Naive B cell (primary cell): ENCODE measurements at places on chromosomes 13 and 19.

- DNase-seq = no peak
Observed at GRCh38 chr19:13959962-13960862, 7.9 kb downstream of the DCAF15 start.

DNA sequence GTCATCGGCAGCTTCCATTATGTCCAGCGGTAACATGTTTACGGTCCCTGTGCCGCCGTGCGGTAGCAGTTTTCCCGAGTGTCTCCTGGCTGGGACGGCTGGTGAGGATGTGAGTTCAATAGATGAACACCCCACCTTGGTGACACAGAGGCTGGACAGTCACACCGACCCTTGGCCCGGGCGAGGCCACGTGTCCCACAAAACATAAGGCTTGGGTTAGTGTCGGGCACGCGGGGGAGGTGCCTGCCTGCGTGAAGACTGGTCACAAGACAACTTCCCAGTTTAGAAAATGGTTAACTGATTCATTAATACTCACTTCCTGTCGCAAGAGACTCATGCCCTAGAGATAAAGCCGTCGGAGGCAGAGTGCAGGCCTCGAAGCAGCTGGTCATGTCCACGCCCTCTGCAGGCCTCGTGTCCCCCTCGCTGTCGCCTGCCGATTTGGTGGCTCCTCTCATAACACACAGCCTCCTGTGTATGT lies 17.2 kb downstream of the RASA3 start:
- DNase-seq = no peak

DNA sequence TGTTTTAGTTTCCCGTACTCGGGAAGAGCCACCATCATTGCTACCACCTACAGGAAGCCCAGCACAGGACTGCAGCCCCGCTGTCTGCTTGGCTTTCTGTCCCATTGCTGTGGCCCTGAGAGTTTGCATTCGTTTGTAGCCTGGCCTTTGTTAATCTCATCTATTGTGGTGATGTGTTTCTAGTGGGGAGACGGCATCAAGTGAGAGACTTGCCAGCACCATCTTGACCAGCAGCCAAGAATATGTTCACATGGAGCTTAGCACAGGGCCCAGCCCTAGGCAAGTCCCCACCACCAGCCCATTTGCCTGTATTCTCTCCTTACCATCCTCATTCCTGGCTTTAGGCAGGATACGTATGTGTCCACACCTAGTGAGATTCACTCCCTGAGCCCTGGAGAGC lies 17.3 kb upstream of the OVOL3 start:
- no peak for DNase-seq

- DNase-seq = no peak
Observed at GRCh38 chr19:3041761-3042620, 12.9 kb upstream of the TLE2 start.

- DNase-seq = no peak
Observed at GRCh38 chr19:50517704-50518075, 4.0 kb upstream of the ASPDH start.

- DNase-seq = no peak
Observed at GRCh38 chr19:37313335-37313627, 57.6 kb upstream of the ZNF527 start.

DNA sequence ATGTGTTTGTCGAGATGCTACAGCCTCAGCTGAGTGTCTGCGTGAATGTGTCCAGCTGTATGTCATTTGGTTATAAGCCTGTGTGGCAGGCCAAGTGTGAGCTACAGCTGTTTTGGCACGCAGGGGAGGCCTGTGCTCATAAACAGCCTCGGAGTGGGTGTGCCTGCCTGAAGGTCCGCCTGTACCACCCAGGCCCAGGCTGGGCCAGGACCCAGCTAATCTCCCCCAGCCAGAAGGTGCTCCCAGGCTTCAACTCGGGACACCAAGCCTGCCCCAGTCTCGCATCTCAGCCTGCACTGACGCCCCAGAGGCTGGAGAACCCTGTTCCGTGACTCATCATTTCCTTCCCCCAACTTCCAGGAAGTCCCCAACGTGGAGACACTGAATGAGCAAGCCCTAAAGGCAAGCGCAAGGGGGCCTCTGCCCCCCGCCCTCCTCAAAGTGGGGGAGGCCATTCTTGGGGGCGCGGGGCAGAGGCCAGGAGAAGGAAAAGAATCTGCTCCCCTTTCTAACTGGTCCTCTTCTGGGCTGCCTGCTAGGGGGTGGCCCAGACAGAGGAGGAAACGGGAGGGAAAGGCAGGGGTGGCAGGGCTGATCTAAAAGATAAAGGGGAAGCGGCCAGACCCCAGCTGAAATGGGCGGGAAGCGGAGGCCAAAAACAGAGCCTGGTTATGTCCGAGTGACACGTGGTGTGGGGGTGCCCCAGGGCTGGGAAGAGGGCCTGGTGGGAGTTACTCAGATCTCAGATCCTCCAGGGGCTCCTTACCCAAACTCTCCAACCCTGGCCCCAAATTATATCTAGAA lies 2.0 kb downstream of the SLC1A5 start:
- peak; percentile 65 for DNase-seq

GRCh38 chr19:46787331-46788261 lies 798 bp downstream of the SLC1A5 start:
- peak; percentile 36 for DNase-seq

DNA sequence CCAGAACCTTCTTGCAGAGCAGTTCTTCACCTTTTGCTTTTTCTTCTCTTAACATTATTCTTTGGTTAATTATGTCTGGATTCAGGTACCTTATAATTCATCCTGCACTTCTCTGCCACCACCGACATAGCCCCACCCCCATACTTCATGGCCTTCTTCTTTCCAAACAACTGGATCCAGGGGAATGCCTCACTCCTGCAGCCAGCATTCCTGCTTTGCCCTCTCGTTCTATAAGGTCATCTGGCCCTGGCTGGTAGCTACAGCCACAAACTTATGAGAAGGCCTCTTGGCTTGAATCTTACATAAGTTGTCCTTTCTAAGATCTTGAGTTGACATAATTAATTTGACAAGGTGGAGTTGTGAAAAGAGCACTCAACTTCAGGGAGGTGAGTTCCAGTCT lies 84.1 kb upstream of the FRY start:
- DNase-seq = no peak

GRCh38 chr13:88000239-88000638 lies 329.1 kb downstream of the SLITRK5 start:
- DNase-seq = no peak

DNA sequence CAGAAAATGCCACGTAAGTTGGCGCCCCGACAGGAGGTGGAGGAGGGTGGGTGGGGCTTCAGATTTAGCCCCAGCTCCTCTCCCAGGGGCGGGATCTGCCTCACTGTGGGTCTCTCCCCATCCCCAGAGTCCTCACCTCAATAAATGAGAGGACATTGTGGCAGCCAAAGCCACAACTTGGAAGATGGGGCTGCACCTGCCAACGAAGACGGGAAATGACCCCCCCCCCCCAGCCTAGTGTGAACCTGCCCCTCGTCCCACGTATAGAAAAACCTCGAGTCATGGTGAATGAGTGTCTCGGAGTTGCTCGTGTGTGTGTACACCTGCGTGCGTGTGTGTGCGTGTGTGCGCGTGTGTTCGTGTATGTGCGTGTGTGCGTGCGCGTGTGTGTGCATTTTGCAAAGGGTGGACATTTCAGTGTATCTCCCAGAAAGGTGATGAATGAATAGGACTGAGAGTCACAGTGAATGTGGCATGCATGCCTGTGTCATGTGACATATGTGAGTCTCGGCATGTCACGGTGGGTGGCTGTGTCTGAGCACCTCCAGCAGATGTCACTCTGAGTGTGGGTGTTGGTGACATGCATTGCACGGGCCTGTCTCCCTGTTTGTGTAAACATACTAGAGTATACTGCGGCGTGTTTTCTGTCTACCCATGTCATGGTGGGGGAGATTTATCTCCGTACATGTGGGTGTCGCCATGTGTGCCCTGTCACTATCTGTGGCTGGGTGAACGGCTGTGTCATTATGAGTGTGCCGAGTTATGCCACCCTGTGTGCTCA lies 1.5 kb upstream of the TRAPPC5 start:
- peak; percentile 81 for DNase-seq

- no peak for DNase-seq
Observed at GRCh38 chr13:108755083-108755482, 125.7 kb downstream of the MYO16 start.

DNA sequence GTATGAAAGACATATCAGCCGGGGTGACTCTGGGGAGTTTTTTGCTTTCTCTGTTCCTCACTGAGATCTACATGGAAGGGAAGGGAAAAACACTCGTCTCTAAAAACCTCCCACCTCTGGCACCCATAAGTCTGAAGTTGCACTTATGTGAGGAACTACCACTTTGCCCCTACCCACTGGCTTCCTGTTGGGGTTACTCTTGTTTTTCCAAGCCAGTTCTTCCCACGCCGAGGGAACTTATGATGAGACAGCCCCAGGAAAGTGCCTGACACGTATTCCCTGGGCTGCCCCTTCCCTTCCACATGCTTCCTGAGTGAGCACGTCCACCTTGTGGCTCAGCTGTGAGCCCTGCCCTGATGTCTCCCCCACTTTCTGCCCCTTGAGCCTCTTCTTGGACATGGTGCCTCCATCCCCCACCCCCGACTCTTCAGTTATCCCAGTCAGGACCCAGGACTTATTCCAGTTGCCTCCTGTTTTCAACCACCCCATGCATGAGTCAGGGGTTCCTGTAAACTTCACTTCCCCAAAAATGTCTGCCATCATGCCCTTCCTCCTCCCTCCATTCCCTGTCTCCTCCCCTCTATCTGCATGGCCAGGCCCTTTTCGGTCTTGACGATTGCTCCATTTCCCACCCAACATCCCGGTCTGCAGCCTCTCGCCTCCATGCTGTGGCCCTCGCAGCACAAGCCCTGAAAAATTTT lies 5.1 kb upstream of the SIGLEC7 start:
- DNase-seq = no peak

DNA sequence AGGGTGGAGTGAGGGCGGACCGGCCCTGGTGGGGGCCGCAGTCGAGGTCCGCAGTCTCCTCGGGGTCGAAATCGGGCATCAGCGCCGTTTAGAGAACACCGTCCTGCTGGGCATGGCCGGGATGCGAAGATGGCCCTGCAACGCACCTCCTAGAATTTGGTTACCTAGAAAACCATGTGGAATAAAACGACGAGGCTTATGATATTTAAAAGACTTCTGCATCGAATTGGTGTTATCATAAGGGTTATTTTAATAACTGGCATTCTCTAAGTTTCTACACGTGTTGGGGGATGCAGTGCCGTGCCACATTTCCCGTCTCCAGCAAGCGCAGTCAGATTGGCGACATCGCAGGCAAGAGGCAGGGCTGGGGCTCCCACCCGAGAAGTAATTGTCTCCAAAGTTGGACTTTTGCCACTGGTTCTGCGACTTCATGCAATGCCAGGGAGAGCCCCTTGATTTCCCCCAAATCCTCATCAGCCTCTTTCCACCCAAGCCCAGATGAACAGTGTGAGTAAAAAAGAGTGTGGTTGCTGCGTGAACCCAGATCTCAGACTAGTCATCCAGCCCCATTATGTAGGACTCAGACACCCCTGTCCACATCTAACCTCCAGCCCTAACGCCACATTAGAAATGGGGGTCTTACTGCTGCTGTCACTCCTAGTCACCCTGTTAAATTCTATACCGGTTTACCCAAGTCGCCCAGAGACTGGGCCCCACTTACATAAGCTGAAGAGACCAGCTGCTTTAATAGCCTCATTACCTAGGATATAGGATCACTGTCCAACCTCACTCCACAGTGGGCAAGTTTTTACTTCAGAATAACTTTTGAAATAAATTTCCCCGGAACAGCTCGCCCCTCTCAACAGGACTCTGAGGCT lies 571 bp upstream of the DHRS12 start:
- DNase-seq = peak; percentile 25

DNA sequence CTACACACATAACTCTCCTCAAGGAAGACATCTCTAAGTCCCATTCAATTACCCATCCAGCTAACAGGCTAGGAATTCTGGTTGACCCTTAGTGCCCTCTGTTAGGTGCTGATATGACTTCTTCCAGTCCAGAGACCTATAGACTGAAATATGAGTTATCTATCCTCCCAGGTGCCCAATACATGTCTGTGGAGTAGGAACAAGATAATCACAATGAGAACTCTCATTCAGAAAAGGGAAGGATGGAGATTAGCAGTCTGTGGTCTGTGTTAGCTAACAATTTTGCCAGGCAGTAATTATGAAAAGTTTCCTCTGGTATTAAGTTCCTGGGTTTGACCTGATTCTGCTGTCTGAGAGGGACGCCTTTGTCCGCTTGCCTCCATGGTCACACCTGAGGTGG lies 44.2 kb upstream of the SLAIN1 start:
- no peak for DNase-seq

DNA sequence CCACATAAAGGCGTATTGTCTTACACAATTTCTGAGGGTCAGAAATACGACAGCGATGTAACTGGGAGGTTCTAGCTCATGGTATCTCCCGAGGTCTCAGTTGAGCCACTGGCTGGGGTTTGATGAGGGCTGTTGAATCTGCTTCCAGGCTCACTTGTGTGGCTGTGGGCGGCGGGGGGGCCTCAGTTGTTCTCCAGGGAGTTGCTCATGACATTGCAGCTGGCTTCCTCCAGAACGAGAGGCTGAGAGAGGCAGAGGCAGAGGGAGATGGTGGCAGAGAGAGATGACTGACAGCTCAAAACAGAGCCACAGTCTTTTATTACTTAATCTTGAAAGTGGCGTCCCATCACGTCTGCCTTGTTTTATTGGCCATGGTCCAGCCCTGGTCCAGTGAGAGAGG lies 6.2 kb upstream of the NLRP5 start:
- no peak for DNase-seq

- no peak for DNase-seq
Observed at GRCh38 chr13:71218960-71219359, 648.0 kb downstream of the DACH1 start.

DNA sequence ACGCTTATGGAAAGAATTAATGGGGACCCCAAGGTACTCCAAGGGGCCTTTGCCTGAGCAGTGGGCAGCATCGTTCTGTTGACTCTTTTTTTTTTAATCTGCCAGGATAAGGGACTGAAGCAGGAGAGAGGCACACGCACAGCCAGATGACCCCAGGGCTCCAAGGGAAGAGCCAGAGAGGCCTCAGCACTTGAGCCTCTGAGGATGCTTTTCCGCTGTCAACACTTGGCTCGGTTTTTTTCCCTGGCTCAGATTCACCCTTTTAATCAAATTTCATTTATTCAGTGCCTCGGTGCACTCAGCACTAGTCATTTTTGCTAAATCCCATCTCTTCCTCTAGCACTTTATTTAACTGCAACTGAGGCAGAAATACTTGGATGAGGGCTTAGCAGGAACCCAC lies 226.3 kb downstream of the FGF9 start:
- DNase-seq = no peak

DNA sequence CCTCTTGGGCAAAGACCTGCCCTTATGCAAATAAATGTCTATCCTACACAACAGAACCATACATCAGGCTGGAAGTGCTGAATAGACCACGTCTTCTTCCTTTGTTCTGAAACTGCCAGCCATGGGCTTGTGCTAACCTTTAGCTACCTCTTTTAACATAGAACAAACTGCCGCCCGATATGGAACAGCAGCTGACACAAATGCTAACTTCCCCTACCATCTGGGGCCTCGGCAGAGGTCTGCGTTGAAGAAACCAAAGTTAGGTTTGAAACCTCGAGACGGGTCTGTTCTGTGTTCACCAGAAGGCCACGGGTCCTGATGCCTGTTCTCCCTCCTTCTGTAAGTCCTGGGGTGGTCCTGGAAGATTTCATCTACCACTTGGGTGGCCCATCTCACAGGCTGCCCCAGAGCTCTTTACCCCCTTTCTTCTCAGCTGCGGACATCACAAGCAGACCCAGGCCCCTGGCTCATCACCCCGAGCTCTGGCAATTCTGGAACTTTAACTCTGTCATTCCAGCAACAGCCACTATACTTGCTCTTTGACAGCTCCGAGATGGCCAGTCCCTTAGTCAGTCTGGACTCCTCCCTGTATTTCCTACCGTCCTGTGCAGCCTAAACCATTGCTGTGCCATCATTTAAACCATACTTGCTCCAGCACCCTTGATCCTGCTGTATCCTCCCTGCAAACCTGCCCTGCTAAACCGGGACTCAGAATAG lies 146.7 kb downstream of the USP12 start:
- no peak for DNase-seq
